H7 (cell line): ENCODE measurements at places on chromosomes 2 and 18.
A peak's percentile ranks its signal among the peaks of the same experiment; 100 is the strongest.

DNA sequence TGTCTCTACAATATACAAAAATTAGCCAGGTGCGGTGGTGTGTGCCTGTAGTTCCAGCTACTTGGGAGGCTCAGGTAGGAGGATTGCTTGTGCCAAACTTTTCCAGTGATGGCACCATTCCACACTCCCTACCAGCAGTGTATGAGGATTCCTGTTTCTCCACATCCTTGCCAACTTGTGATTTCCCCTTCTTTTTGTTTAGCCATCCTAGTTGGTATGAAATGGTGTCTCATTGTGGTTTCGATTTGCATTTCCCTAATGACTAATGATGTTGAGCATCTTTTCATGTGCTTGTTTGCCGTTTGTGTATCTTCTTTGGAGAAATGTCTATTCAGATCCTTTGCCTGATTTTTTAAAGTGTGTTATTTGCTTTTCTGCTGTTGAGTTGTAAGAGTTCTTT is 41.0 kb downstream of the EPB41L5 start:
- no peak for DNase-seq

DNA sequence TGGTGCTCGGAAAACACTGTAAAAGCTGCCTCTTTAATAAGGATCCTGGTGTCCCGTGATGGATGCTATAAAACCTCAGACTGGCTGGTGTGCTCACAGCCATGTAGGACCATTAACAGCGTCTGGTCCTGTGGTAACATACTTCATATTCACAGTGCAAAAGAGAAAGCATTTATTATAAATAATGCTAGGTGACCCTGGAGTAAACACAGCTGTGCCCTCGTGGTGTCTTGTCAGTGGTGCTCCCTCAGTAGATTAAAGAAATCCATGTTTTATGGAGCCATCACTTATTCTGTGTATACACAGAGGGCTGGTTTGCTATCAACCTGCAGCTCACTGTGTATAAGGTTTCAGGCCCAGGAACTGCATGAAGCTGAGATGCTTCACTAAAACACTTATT is 106.9 kb downstream of the CDK15 start:
- DNase-seq, result no peak

DNA sequence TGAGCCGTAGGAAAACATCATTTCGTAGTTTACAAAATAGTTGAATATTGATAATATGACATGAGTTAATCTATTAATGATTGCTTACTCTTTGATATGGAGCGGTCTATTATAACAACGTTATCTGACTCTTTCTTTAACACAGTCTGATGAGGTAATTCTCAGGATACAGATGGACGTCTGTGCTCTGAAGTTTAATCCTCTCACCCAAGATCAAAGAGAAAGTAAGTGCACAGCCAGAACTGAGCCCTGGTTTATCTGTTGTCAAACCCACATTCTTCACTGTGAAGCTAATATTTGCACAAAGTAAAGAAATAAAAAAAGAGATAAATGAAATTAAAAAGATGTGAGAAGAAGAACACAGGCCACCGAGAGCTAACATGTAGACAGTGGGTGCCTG is 190.9 kb upstream of the COPS8 start:
- DNase-seq, result no peak

DNA sequence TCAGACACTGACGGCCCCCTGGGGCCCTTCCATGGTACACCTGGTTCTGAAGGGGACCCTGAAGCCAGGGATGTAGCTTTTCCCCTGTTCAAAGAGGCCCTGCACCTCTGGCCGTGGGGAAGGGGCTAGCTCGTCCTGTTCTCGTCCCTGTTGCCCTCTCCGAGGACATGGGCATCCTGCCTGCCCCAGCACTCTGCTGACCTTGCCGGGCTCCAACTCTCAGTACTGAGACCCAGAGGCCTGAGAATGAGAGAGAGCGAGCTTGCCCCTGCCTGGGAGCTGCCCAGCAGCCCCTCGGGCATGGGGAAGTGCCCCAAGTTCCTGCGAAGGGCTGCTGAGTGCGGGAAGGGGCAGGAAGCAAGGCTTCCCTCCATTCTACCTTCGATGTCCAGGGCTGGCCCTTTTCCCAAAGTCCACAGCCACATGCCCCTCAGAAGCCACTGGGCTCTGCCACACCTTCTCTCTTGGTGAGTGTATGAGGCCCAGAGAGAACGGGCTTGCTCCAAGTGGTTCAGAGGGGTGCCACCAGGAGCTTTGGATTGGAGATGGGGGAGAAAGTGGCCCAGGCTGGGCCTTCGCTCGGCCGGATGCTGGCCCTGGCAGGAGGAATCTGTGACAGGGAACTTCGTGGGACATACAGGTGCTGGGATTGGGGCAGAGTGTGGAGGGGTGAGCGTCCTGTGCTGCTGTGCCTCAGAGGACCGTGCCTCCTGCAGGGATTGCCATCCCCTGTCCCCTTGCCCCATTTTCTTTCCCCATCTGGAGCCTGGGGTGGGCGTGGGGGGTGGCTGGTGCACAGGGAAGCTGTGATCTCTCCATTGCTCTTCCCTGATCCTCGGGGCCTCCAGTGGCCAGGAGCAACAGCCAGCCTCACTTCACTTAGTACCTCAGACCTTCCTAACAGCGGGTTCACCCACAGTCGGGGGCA is 50.8 kb downstream of the KCNIP3 start:
- DNase-seq, result peak; percentile 36

GRCh38 chr2:208415897-208416296 is 9.3 kb downstream of the PTH2R start:
- no peak for DNase-seq

- DNase-seq, result peak; percentile 88
These were observed 3.1 kb downstream of the WNT10A start for GRCh38 chr2:218883491-218884490.

DNA sequence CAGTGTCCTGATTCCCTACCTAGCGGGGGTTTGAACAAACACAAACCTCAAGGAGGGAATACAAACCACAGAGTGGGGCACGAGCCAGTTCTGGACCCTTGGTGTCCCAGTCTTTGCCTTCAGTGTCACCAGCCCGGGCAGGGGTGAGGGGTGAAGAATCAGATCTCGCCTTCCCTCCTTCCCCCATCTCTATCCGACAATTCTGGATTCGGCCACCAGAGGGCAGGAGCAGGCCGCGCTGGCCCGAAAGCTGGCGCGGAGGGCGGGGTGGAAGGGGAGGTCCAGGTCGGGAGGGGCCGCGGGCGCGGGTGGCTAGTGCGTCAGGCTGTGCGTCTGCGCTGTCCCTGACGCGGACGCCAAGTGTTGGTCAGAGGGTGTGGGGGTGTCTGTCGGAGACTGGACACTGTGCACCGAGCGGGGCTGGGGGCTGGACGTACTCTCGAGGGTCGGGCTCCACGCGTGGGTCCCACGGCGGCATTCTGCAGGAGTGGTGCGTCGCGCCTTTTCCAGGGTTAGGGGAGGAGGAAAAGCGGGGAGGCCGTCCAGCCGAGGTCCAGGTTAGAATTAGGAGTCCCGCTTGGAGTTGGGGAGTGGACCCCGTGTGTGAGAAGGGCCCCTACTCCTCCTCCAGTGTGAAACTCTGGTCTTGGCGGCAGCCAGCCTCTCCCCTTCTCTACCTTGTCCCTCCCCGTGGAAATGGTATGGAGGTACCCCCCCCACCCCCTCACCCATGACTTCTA is 2.9 kb upstream of the CRYBA2 start:
- DNase-seq, result peak; percentile 98
